Activated CD8-positive, alpha-beta T cell treated with anti-CD3 and anti-CD28 coated beads for 36 hours (primary cell): ENCODE measurements at places on chromosomes 1 and 21. TPM values are rescaled to one million over a fixed set of nuclear protein-coding genes. Genes with fewer than 3 reads are reported as not detected.

- DNase-seq: no peak
Measured at GRCh38 chr1:169682071-169682470, 29.3 kb downstream of the SELL start.

Gene SFPQ
- 297 TPM for total RNA-seq

DNA sequence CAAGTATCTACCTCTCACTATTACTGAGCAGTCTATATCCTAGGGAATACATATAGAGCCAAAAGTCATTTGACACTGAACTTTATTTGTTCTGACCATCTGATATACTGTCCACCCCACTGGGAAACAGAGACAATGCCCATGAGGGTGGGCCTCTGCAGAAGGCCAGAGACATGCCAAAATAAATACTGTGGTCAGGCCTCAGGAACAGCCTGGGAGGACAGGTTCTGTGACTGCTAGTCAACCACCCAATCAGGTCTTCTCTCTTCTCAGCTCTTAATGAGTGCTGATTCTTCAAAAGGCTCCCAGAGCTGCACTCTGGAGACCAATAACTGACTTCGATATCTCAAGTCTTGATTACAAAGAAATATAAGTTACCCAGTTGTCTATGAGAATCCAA is 5.5 kb upstream of the ANKRD35 start:
- no peak for DNase-seq

Gene LEMD1
- 0.81 TPM for total RNA-seq

GRCh38 chr21:39114871-39115575 is 68.2 kb downstream of the PSMG1 start:
- DNase-seq: no peak

GRCh38 chr1:41648844-41649243 is 164.4 kb upstream of the EDN2 start:
- DNase-seq: no peak

Gene ITLN2
- total RNA-seq: not detected

GRCh38 chr1:26833432-26834405 is 7.2 kb downstream of the ZDHHC18 start:
- peak; percentile 95 for DNase-seq

- no peak for DNase-seq
Measured at GRCh38 chr1:109151146-109151990, 37.5 kb downstream of the ELAPOR1 start.

Gene WNT9A
- total RNA-seq: not detected

- no peak for DNase-seq
Measured at GRCh38 chr21:33767236-33767635, 124.9 kb downstream of the ITSN1 start.

GRCh38 chr1:44012941-44013609 is 18.2 kb downstream of the SLC6A9 start:
- peak; percentile 27 for DNase-seq

- no peak for DNase-seq
Measured at GRCh38 chr1:177209357-177209756, 38.6 kb downstream of the BRINP2 start.

- no peak for DNase-seq
Measured at GRCh38 chr1:32220746-32221580, 1.2 kb downstream of the TMEM234 start.

Gene DNM3
- 1.1 TPM for total RNA-seq

GRCh38 chr1:186950547-186950946 is 121.8 kb downstream of the PLA2G4A start:
- DNase-seq: no peak

DNA sequence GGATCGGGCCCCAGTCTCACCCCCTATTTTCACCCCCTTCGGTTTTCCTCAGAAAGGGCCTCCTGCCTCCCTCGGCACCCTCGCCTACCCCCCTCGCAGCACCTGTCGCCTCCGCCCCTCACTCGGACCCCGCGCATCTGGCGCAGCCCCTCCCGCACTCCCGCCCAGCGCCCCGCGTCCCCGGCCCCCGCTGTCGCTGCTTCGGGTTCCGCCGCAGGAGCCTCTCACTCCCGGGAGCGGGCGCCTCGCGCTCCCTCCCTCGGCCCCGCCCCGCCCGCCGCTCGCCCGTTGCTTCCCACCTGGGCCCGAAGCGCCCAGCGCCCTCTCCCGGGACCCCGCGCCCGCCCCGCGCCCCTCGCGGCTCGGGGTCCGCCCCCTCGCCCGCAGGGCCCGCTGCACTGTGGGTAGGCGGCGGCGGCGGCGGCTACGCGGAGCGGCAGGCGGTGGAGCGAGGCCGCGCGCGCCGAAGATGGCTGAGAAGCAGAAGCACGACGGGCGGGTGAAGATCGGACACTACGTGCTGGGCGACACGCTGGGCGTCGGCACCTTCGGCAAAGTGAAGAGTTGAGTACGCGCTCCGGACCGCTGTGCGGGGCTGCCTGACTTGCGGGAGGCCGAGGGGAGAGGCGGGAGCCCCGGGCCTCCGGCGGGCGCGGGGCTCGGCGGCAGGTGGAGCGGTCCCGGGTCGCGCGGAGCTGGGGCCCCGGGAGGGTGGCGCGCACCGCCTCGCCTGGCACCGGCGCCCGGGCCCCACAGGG is at the start of gene PRKAA2:
Gene PRKAA2, plus strand, starts transcription at position 396 of the 758 bp plus-strand sequence. Its CDS starts 74 bp downstream, at position 470.
- peak; percentile 13 for DNase-seq

DNA sequence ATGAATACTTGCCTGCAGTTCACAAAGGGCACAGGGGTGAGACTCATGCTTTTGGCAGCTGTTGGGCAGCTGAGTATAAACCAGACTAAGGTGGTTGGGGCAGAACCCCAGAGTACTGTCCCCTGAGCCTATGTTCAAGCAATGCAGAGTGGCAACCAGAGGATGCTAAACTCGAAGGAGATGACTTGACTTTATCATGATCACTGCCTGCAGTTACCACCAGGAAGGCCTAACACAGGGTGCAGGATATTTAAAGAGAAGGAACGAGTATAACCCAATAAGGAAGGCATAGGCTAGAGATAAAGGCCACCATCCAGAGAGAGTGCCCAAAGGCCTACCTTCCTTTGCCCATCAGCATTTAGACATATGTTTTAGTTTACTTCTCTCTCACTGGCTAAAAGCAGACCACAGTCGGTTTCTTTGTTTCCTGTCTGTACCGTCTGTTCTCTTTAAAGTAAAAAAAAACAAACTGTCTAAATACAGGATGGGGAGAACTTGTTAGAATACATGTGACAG is 83.3 kb downstream of the MPZL1 start:
- DNase-seq: peak; percentile 47

DNA sequence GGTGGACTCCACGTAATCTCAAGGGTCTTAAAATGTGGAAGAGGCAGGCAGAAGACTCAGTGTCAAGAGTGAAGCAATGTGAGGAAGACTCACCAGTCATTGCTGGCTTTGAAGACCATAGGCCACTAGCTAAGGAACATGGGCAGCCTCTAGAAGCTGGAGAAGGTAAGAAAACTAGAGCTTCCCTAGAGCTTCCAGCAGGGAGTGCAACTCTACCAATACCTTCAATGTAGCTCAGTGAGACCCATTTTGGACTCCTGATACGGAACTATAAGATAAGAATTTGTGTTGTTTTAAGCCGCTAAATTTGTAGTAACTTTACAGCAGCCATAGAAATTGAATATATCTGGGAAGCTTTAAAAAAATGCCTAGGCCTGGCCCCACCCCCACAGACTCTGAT is 18.9 kb downstream of the METTL13 start:
- no peak for DNase-seq

Gene SH2D2A
- 315 TPM for total RNA-seq

- DNase-seq: peak; percentile 34
Measured at GRCh38 chr1:197911111-197911856, 5.9 kb upstream of the LHX9 start.

Gene OPRD1
- 0.02 TPM for total RNA-seq

- peak; percentile 50 for DNase-seq
Measured at GRCh38 chr1:8097077-8097799, 71.1 kb upstream of the ERRFI1 start.

DNA sequence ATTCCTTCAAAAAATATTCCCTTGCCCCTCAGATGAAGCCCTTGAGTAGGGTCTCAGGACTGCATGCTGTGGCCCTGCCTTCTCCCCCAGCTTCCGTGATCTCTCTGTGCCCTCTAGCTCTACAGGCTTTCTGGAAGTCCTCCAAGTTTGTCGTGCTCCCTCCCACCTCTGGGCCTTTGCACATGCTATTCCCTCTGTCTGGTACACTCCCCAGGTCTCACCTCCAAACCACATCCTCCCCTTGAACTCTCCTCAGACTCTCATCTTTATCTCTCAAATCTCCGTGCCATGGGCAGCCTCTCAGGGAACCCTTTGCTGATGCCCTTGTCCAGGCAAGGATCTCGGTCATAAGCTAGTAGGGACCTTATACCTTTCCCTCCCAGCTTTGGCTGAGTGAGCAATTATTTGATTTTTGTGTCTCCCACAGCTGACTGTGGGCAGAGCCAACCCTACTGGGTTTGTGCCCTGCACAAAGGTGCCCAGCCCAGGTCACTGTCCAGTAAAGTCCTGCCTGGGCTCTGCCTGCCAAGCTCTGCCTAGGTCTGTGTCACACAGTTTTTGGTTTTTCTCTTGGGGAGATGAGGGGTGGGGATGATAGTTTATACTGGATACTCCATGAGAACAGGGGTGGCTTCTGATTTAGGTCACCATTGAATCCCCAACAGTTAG is 188.1 kb downstream of the ZNF281 start:
- peak; percentile 9 for DNase-seq

Gene CYP4A22
- total RNA-seq: not detected

- DNase-seq: no peak
Measured at GRCh38 chr21:42553435-42553834, 39.8 kb downstream of the SLC37A1 start.

DNA sequence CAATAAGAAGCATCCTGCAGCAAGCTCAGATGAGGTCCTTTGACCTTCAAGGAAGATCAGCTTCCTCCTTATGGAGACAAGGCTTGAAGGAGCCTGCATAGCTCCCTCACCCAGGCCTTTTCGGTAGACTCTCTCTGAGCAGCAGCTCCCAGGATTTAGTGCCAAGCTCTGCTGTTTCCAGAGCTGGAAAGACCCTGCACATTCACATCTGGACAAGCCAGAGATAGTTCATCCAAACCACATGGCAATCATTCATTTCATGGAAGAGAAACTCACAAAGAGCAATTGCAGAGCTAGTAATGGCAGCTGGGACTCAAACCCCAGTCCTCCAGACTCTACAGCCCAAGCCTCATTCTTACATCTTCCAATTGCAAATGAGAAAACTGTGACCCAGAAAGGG is 76.4 kb upstream of the EDN2 start:
- no peak for DNase-seq

DNA sequence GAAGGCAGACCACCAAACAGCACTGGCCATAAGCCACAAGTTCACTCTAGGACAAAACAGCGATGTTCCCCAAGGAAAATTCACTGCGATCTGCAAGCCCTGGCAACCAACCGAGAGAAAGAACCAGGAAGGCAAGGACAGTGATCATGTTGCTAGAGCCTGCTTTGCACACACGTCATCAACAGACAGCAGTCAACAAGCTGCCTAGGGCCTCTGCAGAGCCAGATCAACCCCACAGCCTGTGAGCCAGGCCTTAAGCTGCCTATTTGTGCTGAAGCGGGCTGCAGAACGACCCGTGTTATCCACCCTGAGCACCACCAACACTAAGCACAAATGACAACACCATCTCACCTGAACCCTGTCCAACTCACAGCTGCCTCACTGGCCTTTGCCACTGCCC is 6.2 kb upstream of the YRDC start:
- DNase-seq: no peak

GRCh38 chr1:113978863-113979702 is at the start of gene OLFML3:
Gene OLFML3 (plus strand): TSS chr1:113979474. CDS start chr1:113979517, 43 bp downstream.
- DNase-seq: peak; percentile 82

GRCh38 chr1:115436596-115436995 is 98.5 kb upstream of the NGF start:
- DNase-seq: no peak

DNA sequence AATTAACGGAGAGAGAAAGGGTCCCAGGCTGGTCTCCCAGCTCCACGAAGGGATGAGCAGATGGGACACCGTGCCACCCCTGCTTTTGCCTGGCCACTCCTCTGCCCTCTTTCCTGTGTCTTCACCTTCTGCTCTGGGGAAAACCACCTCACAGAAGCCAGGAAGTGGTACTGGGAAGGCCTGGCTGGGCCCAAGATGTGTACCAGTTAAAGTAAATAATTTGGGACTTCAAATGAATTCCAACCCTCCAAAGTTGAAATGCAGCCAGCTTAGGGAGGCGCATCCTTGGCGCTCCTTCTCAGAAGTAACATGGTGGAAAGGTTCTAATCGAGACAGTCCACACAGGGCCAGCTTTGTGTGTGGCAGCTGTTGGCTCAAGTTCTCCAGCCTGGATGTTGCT is 45.7 kb downstream of the MAP3K21 start:
- DNase-seq: no peak

GRCh38 chr21:35198982-35199732 is 150.1 kb upstream of the RUNX1 start:
- no peak for DNase-seq

DNA sequence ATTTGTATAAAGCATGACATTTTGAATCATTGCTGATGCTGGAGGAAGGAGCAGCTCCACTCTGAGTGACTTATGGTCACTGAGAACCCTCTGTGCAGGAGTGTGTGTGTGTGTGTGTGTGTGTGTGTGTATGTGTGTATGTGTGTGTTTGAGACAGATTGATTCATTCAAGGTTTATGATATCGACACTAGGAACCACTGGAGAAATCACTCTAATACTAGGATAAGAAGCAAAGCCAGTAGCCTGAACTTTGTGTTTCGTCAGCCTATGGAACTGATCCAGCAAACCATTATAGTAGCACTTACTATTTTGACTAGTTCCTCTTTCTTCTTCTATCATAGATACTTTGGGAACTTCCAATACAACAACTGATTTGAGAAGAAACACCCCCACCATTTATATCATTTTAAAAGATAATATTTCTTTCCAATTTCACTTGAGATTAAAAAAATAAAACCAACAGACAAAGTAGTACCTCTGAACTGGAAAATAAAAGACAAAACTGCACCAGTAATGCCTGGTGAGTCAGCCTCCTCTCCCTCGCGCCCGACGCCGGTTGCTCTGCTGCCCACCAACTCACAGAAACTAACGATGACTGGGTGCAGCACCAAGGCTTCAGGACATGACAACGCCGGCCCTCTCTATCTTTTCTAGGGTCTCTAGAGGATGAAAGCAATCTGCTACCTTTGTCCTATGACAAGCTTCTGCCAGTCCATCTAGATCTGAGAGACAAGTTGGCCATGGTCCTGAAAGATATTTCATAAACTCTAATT is 20.9 kb downstream of the SLAMF1 start:
- DNase-seq: peak; percentile 86

GRCh38 chr1:42914092-42914627 is 44.5 kb downstream of the SLC2A1 start:
- DNase-seq: no peak

DNA sequence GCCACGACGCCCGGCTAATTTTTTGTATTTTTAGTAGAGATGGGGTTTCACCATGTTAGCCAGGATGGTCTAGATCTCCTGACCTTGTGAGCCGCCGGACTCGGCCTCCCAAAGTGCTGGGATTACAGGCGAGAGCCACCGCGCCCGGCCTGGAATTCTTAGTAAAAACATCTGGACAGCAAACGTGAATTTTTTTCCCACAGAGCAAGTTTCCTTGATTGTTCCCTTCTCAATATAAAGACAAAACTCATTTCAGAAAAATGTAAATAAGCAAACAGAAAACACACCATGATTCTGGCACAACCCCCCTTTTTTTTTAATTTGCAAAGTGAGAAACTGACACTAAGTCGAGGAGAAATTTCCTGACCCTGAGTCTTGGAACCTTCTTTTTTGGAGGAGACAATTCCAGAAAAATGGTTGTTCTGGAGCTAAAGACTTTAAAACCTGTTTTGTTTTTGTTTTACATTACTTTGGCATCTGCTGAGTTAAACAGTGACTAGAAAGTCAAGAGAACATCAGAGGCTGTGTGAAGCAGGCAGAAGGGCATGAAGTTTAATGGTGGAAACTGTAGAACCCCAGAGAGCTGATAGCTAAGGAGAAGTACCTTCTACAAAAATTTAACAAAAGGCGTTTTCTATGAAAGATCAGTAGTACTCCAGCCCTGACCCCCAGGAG is 10.3 kb upstream of the HMGCS2 start:
- no peak for DNase-seq
